ENCODE measurements at places on chromosomes 1 and 21. TPM values are rescaled to one million over a fixed set of nuclear protein-coding genes. Genes with fewer than 3 reads are reported as not detected.

The FCRL4 gene
- not detected for polyA plus RNA-seq

The FABP3 gene
- 16.4 TPM for polyA plus RNA-seq

- no peak for DNase-seq
Observed at GRCh38 chr1:234779160-234779538, 169.2 kb upstream of the IRF2BP2 start.

DNA sequence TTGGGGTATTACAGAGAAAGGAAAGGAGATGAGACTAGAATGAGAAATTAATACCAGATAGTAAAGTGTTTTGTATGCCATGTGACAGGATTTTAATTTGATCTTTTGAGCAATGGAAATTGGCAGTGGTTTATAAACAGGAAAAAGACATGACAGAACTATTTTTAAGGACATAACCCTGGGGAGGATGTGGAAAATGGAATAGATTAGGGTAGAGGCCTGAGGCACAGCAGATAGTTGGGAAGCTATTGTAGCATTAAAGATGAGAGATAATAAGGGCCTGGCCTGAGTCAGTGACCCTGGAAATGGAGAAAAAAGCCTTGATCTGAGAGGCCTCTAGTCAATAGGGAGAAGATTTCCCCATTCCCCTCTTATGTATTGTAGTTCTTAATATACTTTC lies 22.1 kb upstream of the KCNA3 start:
- DNase-seq, result no peak

The CYP4B1 gene
- polyA plus RNA-seq, result 0.23 TPM

The HRNR gene
- polyA plus RNA-seq, result not detected

DNA sequence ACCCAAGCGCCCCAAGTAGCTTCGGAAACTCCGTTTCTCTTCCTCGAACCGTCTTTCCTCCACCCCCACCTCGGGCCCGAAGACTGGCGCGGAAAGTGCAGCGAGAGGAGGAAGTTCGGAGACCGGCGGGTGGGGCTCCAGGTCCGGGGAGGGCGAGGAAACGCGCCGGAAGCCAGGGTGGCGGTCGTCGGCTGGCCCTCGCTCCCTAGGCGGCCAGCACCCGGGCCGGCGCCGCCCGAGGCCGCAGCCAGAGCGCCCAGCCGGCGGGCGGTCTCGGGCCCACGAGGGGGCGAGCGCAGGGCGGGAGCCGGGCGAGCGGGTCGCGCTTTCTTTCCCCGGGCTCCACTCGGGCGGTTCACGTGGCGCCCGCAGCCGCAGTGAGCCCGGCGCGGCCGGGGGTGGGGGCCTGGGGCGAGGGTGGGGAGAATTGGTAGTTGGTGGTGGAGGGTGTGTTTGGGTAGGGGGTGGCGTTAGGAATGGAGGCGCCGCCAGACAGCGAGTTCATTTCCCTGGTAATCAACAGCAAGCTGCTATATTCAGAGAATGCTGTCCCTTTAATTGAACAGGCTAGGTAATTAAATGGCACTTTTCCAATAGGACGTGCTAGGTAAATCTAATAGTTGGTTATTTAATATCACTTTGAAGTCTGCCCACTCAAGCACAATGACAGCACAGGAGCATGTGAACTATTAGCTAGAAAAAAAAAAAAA lies 6.7 kb downstream of the LMO4 start:
- peak; percentile 81 for DNase-seq

GRCh38 chr1:45879885-45880598 lies 76.6 kb downstream of the MAST2 start:
- DNase-seq, result no peak

- DNase-seq, result no peak
Observed at GRCh38 chr1:22975694-22976093, 3.0 kb upstream of the LACTBL1 start.

DNA sequence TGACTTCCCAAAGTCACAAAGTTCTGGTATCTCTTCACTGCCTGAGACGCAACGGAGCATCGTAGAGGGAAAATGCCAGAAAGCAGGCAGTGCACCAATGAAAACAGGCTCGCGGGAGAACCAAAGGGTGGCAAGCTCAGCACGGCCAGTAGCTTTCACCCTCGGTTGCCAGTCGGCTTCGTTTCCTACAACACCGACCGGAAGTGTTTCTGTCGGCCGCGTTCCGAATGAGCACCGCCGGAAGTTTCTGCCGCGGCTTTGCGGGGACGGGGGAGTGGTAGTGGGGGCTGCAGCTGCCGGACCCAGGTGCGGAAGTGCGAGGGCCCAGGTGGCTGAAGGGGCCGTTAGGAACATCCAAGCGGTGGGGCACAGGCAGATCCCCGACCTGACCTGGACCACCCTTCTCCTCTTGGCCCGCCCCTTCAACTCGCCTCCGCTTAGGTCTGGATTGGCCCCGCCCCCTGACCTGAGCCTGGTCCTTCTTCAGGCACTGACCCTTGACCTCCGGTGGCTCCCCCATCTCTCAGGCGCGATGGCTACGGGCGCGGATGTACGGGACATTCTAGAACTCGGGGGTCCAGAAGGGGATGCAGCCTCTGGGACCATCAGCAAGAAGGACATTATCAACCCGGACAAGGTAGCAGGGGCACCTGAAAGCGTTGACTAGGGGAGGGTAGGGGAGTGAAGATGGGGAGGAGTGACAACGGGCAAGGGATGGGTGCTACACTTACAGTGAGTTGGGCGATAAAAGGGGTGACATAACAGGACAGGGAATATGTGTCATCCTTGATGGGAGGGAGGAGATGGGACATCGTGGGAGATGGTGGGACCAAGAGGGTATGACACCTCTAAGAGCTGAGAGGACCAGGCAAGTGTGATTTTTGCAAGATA lies at the start of gene DMAP1:
TSS of gene DMAP1 (plus strand) at position 250 of the 891 bp plus-strand sequence. CDS start at position 533, 283 bp downstream.
- DNase-seq, result peak; percentile 94

GRCh38 chr1:177659281-177659680 lies 310.6 kb downstream of the SEC16B start:
- no peak for DNase-seq

The GUCA2B gene
- polyA plus RNA-seq, result 480 TPM

DNA sequence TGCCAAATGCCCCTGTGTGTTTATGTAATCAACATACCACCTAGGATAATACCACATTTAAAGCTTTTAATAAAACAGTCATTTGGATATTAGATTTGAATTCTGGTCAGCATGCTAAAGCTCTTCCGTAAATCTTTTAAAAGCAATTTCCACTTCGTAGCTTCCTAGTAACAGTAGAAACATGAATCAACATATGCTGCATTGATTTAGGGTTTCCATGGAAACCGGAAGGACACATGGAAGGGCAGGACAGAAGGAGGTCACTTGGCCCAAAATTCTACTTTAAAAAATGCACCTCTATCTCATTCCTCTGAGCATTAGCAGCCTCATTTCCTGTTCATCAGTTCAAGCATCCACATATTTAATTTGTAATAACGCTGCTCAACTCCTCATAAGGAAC lies 8.1 kb downstream of the RGS8 start:
- no peak for DNase-seq

DNA sequence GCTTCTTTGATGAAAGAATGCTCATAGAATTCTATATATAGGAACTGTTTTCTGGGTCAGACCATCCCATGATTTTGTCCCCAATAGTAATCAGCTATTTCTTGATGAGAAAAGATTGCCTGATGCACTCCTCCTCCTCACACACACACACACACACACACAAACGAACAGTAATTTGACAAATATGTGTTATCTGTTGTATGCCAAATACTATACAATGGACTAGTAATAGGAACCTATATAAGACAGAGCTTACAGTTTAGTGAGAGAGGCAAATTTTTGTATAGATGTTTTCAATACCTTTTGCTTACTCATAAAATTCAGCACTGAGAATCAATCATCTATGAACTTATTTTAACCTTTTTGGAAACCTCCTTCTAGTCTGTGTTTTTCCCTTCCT lies 76.8 kb downstream of the PLA2G4A start:
- DNase-seq, result no peak

The LCE2A gene
- polyA plus RNA-seq, result not detected

The NR0B2 gene
- not detected for polyA plus RNA-seq

The TTC22 gene
- 30.4 TPM for polyA plus RNA-seq

DNA sequence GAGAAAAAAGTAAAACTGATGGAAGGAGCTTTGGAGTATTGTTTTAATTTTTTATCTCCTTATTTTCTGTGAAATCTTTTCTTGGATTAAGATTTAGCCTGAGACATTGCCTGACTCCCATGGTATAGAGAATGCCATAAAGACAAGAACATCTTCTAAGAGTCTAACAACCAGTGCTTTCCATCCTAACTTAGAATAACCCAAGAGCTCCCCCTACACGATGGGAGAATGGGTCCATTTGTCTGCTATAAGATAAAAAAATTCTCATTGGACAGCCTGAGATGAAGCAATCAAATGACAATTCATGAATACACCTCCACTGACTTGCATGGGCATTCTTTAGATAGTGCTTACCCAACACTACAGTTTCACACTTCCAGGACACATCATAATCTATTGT lies 478.1 kb downstream of the TTLL7 start:
- DNase-seq, result no peak

DNA sequence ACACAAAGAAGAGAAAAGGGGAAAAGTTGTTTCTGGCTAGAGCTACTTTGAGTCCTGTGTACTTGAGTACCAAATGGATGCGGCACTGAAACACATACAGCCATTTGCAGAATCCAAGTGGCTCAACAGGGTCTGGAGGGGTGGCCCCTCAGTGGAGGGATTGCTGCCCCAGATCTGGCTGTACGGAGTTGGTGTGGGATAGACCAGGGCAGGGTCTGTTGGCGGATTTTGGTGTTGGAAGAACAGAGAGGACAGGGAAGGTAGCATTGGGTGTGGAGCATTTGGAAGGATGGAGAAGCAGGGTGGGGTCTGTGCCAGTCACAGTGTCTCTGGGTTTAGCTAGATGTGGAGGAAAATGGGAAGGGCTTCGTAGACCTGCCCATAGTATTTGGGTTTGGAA lies 220.5 kb downstream of the CAMTA1 start:
- no peak for DNase-seq

DNA sequence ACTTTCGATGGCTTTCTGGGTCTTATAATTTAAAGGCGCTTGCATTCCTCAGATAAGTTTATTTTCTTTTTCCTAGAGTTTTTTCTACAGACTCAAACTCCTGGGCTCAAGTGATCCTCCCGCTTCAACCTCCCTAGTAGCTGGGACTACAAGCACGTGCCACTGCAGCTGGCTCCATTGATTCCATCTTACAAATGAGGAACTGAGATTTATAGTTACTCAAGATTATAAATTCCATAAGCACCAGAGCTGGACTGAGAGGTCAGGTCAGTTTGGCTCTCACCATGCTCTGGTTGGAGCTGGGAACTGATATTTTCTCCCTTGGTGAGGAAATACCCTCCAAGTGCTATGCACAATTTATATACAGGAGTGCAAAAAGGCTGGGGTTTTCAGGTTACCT lies 13.4 kb upstream of the PRPF38B start:
- no peak for DNase-seq

The AK5 gene
- polyA plus RNA-seq, result not detected

DNA sequence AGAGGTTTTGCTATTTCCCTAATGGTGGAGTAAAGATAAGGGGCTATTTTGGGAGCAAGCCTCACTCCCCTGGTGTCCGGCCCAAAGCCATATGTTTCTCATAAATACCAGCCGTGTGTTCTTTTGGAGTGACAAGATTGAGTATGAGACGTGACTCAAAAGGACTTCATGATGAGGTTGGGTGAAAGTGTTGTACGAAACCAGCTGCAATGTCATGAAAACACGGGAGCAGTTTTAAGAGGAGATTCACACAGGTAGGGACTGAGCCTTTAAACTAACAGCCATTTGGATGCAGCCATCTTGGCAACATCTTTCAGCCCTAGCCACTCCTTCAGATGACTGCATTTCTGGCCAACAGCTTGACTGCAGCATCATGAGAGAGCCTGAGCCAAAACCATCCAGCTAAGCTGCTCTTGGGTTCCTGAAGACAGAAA lies 532.3 kb upstream of the USP24 start:
- no peak for DNase-seq

DNA sequence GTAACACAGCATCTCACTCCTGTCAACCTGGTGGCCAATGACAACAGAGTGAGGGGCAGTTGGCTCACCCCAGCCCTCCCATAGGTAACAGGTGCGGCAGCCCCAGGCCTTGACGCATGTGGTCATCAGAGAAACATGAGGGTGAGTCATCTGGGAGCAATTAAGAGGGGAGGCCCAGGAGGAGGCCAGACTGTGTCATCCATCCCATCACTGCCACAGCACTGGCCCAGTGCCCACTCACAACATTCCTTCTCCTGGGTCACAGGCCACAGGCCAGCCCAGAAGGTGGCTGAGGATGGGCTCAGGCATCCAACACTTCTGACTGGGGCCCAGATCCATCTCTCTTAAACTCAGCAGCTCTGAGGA lies 17.1 kb downstream of the TEX35 start:
- DNase-seq, result peak; percentile 44

Data from sigmoid colon (tissue), 7 donors.